ENCODE measurements at places on chromosomes 1 and 21.
A peak's percentile ranks its signal among the peaks of the same experiment; 100 is the strongest.

GRCh38 chr1:25702101-25702775 lies 85.6 kb downstream of the MAN1C1 start:
- DNase-seq, result no peak

GRCh38 chr1:33465316-33465715 lies 7.1 kb upstream of the ZSCAN20 start:
- no peak for DNase-seq

DNA sequence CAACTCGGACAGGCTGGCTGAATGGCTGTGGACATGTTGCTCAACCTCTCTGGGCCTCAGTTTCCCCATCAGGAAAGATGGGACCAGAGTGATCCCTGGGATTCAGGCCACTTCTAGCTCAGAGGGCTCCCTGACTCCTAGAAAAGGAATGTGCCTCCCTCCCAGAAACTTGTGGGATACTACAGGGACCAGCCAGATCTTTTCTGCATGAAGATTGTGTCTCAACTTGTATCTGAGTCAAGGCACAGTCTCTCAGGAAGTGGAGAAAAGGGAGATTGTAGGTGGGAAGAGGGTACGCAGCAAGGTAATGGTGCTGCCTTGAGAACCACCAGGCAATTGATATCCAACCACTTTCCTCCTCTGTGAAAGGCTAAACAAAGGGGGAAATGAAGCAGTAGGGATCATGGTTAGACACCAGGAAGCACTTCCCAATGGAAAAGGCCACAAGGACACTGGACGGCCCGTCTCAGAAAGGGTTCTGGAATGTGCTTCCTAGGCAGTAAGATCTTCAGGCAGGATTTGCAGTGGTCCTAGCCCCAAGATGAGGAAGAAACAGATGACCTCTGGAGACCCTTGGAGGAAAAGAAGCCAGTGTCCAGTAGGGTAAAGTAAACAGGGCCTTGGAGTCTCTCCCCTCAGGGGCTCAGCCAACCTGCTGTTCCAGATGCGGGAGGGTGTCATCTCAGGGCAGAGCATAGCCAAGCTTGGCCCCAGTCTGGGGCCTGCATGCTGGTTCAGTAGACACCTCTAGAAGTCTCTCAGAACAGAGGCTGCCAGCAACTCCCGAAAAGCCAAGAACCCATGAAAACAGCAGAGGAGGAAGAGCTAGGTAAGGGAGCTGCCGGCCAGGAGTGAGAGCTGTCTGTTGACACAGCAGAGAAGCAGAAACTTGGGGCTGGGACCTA lies 16.8 kb downstream of the IFFO2 start:
- no peak for DNase-seq

DNA sequence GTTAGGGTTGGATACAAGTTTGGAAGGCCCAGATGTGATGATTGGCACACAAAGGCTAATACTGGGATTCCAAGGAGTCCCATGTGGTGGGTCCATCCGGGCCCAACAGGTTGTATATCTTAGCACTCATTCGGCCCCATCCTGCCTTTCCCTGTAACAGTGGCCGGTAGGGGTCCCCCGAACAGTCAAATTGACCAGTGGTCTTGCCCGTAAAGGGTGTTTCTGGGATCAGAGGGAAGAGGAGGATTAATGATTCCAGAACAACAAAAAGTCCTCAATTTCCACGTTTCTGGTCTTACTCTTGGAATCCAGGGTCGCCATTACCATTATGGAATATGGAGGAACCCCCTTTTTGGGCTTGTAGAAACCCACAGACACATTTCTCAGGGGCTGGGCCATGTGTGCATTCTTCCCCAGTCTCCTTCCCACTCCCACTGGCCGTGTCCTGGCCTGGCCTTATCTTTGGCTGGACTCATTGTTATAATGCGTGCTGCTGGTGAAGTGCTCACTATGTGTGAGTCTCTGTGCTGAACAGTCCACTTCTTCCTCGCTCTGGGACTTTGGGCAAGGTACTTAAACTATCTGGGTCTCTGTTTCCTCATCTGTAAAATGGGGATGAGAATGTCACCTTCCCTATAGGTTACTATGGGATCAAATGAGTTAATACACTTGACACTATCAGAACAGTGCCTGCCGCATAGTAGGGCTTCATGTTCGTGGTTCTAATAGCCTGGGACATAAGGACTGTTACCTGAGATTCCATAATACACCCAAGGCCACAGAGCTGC lies 161.8 kb downstream of the DYRK1A start:
- DNase-seq, result no peak

DNA sequence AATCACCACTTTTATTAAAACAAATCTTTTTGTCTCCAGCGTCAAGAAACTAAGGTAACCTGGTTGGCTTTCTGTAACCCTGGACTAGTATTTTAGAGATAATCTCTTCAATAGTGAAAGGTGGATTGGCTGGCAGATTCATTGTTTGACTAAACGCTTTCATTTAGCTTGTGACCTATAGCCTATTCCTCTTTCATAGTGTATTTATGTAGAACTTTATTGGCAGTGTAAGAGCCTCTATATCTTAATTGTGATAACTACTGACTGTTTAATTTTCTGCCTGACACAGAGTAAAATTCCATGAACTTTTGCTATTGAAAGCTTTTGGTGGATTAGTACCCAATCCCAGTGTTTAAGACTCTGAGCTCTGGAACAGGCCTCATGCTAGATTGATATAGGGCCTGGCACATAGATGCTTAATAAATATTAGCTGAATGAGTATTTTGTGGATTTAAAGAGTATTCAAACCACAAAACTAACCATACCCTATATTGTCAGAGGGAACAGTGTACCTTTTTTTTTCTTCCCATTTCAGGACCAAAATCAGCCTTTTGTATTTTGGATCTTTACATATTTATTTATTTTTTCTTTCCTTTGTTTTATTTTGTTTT lies 34.8 kb downstream of the AK4 start:
- DNase-seq, result no peak

GRCh38 chr1:204207136-204207616 lies 6.6 kb downstream of the GOLT1A start:
- DNase-seq, result peak; percentile 45

DNA sequence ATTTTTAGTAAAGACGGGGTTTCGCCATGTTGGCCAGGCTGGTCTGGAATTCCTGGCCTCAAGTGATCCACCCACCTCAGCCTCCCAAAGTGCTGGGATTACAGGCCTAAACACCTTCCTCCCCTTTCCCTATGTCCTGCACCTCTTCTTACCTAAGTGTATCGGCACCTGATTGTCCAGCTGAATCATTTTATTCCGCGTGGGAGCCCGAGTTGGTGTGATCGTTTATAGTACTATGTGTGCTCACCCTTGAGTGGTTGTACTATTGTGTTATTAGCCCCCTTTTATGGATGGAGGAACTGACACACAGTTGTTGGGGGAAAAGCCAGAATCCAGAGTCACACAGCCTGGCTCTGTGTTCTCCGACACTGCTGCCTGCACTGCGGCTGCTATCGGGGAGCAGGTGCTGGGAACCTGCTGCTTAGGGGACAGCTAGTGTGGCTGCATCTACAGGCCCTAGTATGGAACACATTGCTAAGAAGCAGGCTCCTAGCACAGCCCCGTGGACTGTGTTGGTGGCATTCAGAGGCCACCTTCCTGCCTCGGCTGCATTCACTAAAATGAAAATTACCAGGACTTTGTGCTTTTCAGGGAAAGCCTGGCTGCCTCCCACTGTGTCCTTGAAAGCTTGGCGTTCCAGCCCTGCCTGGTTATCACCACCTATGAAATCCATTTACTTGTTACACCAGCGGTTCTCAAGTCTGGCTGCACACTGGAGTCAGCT lies 21.6 kb downstream of the ENO1 start:
- DNase-seq, result no peak

- no peak for DNase-seq
Measured at GRCh38 chr21:45611939-45612664, 31.4 kb upstream of the PCBP3 start.

- DNase-seq, result no peak
Measured at GRCh38 chr1:212507369-212507768, 74.6 kb downstream of the NENF start.

GRCh38 chr1:113429461-113430153 lies 39.3 kb downstream of the MAGI3 start:
- no peak for DNase-seq

- DNase-seq, result peak; percentile 77
Measured at GRCh38 chr1:202625416-202626360, 84.6 kb downstream of the SYT2 start.

- no peak for DNase-seq
Measured at GRCh38 chr21:43353282-43354025, 73.5 kb downstream of the SIK1 start.

DNA sequence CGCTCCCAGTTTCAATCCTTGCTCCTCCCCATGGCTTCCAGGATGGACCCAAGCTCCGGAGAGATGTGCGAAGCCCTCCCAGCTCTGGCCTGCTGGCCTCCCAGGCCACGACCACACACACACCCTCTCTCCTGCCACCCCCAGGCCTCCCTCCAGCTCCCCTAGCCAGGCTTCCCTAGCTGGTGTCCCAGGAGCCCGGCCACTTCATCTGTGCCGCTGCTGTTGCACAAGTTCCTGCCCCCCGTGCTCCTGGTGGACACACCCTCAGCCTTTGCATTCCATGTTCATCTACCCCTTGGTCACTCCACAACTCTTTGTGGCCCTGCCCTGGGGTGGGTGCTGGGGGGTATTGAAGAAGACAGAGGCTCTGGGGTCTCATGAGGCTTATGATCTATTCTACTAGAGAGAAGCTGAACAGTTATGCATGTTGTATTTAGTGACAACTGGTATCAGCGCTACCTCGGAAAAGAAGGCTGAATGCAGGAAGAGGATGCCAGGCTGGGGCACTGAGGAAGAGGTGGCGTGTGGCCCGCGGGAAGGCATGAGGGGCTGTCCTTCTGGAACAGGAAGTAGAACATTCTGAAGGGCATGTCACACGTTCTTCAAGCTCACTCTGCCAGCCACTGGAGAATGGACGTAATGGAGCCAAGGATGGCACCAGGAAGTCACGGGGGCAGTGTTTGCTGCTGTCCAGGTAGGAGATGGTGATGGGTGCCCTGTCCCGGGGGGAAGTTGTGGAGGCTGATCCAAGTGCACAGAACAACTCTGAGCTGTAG lies 172.4 kb downstream of the PSMG1 start:
- DNase-seq, result no peak

GRCh38 chr1:81325397-81325796 lies 475.3 kb upstream of the ADGRL2 start:
- no peak for DNase-seq

- peak; percentile 89 for DNase-seq
Measured at GRCh38 chr1:24930260-24931145, at the start of gene RUNX3. Gene RUNX3 (minus strand): TSS chr1:24930276. CDS start chr1:24929868, 408 bp downstream.

DNA sequence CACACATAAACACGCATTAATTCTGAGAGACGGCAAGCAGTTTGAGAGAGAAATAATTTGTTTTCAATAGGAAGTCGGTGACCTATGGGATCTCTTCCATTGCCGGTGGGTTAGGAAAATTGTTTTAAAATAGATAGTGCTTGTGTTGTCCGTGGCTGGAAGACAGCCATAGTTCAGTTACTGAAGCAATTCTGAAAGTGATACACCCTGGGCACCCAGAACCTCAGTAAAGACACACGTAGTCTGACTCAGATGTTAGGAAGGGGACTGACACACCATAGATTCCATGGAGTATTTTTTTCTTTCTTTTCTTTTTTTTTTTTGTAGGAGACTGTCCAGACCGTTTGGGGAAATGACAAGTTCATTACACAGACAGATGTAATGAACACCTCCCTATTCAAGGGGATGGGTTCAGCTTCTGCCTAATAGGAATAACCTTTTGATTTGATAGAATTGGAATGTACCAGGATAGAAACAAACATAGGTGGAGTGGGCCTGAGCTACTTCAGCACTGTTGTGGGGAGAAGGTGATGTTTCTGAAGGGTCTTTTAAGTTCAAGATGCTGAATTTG lies 1.6 kb downstream of the C1orf21 start:
- peak; percentile 38 for DNase-seq

DNA sequence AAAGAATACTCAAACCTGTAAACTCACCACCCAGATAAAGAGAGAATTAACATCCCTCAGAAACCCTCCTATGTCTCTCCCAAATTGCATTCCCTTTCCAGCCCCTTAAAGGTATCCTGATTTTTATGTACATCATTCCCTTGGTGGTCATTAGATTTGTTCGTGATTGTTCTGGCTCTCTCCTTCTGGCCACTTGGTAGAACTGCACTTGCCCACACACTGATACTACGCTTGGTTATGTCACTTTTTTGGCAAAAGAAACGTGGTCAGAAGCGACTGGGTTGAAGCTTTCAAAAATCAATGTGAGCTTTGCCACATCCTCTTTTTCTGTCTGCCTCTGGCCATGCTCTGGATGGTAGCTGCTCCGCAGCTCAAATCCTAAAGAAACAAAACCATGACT lies 76.3 kb downstream of the KRTAP19-8 start:
- DNase-seq, result no peak

- no peak for DNase-seq
Measured at GRCh38 chr1:118821801-118822200, 166.3 kb downstream of the TBX15 start.

- no peak for DNase-seq
Measured at GRCh38 chr1:41919131-41919530, 409 bp upstream of the HIVEP3 start.

- peak; percentile 8 for DNase-seq
Measured at GRCh38 chr1:241848686-241849344, 811 bp downstream of the EXO1 start.

- no peak for DNase-seq
Measured at GRCh38 chr1:113855630-113856400, 15.7 kb downstream of the PTPN22 start.

DNA sequence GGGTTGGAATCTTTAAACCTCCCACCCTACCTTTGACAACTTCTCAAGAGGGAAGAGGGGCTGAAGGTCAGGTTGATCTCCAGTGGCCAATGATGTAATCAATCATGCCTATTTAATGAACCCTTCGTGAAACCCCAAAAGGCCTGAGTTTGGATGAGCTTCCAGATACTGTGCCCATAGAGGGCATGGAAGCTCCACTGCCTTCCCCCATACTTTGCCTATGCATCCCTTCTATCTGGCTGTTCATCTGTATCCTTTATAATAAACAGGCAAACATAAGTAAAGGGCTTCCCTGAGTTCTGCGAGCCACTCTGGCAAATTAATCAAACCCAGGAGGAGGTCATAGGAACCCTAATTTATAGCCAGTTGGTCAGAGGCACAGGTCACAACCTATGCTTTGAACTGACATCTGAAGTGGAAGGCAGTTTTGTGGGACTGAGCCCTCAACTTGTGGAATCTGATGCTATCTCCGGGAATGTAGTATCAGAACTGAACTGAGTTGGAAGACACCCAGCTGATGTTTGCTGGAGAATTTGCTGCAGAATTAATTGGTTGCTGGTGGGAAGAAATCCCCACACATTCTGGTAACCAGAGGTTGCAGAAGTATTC lies 24.8 kb downstream of the S100A10 start:
- no peak for DNase-seq

- no peak for DNase-seq
Measured at GRCh38 chr1:182335771-182336566, 55.6 kb downstream of the GLUL start.

DNA sequence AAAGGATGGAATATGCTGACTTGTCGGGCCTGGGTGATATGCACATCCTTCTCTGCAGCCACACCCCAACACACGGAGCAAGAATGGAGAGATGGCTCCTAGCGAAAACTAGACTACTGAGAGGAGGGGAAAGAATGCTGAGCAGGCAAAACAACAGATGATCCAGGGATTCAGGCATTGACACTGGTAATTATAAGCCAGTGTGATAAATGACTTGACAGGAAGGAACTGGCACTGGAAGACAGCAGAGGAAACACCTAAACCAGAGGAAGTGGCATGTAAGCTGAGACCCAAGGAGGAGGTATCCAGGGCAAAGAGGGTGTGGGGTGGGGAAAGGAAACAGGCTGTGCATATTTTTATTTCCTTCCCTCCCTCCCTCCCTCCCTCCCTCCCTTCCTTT lies 31.7 kb upstream of the KHDRBS1 start:
- DNase-seq, result peak; percentile 63

- DNase-seq, result no peak
Measured at GRCh38 chr21:40926238-40926637, 79.3 kb upstream of the DSCAM start.
